ENCODE measurements at places on chromosomes 12 and 14.

- no peak for DNase-seq
Observed at GRCh38 chr12:80178846-80179245, 79.5 kb downstream of the OTOGL start.

GRCh38 chr12:67754933-67755697 is 106.6 kb downstream of the DYRK2 start:
- DNase-seq, result no peak

DNA sequence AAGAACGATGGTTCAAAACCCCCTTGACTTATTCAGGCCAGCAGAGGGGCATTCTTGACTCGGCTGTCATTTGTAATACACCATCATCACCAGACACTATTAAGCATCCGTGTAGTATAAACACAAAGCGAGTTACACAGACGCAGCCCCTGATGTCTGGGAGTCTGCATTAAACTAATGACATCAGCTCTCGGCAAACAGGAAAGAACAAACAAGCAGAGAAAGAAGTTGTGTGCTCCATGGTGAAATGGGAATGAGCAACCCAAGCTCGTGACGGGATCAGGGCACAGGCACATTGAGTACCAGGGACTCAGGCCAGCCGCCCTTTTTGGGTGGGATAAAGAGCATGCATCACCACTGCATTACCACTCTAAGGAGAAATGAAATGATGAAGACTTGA is 460.1 kb downstream of the MED13L start:
- DNase-seq, result no peak

DNA sequence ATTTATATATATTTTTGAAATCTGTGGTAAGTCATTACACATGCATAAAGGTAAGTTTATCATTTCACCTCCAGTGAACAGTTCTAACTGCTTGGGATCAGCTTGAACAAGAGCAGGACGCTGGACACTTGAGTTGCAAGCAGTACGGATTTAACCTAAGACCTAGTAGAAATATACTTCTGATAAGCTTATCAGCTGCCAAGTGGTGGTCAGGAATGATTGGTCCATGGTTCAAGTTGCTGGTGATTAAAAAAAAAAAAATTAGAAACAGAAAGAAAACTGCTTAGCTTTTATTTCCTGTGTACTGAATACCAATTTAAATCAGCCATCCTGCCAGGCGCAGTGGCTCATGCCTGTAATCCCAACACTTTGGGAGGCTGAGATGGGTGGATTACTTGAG is 88.6 kb downstream of the AEBP2 start:
- DNase-seq, result no peak

All from RWPE2 (cell line).